Ascending aorta (tissue), 2 donors: ENCODE measurements at places on chromosomes 3 and 15.

DNA sequence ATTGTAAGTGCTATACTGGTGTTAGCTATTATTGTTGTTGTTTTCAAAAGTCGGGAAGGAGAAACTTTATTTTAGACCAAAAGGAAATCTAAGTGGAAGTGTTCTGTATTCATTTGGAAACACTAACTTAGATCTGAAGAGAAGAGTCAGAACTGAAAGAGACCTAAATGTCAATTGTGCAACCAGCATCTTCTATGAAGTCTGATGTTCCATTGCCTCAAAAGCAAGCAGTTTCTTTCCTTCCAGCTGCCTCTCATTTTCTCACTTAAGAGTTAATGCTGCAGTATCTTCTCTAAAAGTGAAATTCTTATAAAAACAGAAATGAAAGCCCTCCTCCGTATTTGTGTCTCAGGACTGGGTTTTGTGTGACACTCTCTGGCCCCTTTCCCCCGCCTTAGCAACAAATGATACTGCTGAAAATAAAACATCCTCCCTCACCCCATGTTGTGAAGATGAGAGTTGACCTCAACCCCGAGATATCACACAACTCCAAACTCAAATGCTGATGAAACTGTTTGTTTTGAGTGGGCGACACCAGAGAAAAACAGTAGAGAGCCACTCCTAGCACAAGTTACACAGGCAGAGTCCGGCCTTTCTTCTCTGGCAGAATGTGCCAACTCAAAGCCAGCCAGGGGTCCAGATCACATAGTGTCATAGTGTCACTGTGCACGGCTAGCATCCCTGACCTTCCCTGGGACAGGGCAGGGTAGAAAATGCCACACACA lies 48.9 kb downstream of the GLDN start:
- H3K27me3 ChIP-seq, result no peaks in the 10 kb centered on the region
- no peak for DNase-seq
- H3K4me3 ChIP-seq, result no peak overlapping the region
- no peaks in the 10 kb centered on the region for H3K4me1 ChIP-seq

DNA sequence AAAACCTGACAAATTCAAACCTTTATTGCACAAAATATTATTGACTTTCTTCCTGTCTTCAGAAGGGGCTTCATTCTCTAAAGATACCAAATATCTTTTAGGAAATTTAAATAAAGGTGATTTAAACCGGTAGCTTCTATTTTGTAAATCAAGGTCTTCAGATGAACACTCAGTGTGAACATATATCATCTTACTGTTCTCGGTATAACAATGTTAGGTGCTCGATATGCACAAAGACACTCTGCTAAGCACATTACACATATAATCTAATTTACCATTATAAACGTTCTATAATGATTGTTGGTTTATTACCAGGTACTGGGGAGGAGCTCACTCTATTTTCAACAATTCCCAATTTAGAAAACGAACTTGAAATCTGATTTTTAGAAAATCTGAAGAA lies 225.4 kb upstream of the AZI2 start:
- peaks cover 4% of the 10 kb centered on the region for H3K4me1 ChIP-seq
- no peak for DNase-seq
- H3K36me3 ChIP-seq, result no peaks in the 10 kb centered on the region
- no peak overlapping the region for H3K4me3 ChIP-seq
- no peaks in the 10 kb centered on the region for H3K27me3 ChIP-seq

DNA sequence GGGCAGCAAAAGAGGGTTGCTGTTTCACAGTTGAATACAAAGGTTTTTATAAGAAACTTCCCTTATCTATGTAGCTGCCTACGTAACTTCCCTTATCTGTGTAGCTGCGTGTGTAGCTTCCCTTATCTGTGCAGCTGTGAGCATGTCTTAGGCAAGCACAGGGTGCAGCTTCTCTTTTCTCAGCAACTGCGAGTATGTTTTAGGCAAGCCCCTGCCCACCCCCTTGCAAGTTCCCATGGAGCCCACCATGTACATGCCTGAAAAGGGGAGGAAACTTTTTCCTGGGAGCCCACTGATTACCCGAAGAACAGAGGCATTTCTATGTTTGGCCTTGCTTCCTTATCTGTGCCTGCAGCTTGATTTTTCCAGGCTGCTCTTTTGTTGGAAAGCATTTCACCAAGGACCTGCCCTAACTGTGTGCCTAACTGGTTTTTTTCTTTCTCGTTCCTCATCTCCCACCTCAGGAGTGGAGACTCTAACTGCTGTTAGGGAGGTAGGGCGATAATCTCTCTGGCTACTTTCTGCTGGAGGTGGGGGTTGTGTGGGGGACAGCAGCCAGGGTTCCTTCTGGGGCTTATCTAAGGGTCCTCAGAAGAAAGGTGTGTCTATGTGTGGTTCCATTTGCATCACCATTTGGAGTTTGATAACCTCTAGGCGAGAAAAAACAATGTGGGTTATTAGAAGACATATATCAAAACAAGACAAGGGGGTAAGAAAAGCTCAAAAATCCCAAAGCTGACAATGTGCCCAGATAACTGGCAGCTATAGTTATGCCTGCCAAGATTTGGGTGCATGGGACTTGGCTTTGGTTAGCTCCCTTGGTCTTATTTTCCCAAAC lies 26.0 kb downstream of the SORD start:
- H3K36me3 ChIP-seq, result no peaks in the 10 kb centered on the region
- peak overlapping the region; percentile 51 for H3K27ac ChIP-seq
- no peaks in the 10 kb centered on the region for H3K4me1 ChIP-seq
- no peak overlapping the region for H3K4me3 ChIP-seq
- DNase-seq, result no peak

GRCh38 chr3:55337641-55338180 lies 149.4 kb downstream of the WNT5A start:
- H3K27ac ChIP-seq, result no peak overlapping the region
- no peaks in the 10 kb centered on the region for H3K4me1 ChIP-seq
- H3K36me3 ChIP-seq, result no peaks in the 10 kb centered on the region
- H3K27me3 ChIP-seq, result no peaks in the 10 kb centered on the region

DNA sequence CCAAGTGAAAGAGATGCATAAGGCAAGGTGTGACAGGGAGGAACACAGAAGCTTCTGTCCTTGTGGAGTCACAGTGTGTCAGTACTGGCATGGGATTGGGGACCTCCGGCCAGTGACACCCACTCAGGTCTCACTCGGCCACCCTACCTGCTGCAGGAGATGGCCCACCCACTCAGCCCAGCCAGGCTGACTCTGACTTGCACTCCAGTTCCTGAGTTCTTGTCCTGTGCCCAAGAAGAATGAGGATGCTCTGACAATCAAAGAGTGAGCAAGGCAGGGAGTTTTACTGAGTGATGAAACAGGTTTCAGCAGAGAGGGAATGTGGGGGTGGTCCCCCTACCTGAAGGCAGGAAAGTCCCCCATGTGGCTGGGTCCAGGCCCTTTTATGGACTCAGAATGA lies 50.9 kb downstream of the PCNP start:
- no peaks in the 10 kb centered on the region for H3K36me3 ChIP-seq
- H3K27ac ChIP-seq, result no peak overlapping the region
- no peak overlapping the region for H3K4me3 ChIP-seq
- no peak for DNase-seq
- H3K4me1 ChIP-seq, result no peaks in the 10 kb centered on the region

DNA sequence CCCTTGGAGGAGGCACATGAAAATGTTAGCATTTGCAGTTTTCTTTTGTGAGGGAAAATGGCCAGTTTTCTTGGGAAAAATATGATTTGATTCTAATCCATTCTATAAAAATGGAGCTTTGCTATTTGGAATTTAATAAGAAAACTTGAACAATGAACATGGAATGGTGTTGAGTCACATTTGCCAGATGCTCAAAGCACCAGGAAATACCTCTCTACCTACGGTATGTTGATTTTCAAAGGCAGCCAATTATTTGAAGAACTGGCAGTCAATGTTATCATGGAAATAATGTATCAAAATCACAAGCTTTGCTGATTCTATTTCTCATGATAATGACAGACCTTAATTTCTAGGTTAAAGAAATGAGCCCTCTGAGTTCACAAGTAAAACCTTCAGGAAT lies 14.9 kb downstream of the NME9 start:
- H3K27me3 ChIP-seq, result no peaks in the 10 kb centered on the region
- no peak for DNase-seq
- no peaks in the 10 kb centered on the region for H3K4me1 ChIP-seq
- H3K27ac ChIP-seq, result no peak overlapping the region
- no peak overlapping the region for H3K4me3 ChIP-seq

- no peaks in the 10 kb centered on the region for H3K4me1 ChIP-seq
- no peak overlapping the region for H3K4me3 ChIP-seq
- H3K36me3 ChIP-seq, result no peaks in the 10 kb centered on the region
- H3K27me3 ChIP-seq, result no peaks in the 10 kb centered on the region
Observed at GRCh38 chr15:22263738-22264137, 183.4 kb downstream of the OR4M2 start.

GRCh38 chr3:149224736-149225594 lies 3.3 kb upstream of the CP start:
- H3K4me1 ChIP-seq, result peaks cover 11% of the 10 kb centered on the region
- H3K27me3 ChIP-seq, result no peaks in the 10 kb centered on the region
- H3K27ac ChIP-seq, result peak overlapping the region; percentile 77
- H3K4me3 ChIP-seq, result peak overlapping the region; percentile 66
- no peak for DNase-seq

DNA sequence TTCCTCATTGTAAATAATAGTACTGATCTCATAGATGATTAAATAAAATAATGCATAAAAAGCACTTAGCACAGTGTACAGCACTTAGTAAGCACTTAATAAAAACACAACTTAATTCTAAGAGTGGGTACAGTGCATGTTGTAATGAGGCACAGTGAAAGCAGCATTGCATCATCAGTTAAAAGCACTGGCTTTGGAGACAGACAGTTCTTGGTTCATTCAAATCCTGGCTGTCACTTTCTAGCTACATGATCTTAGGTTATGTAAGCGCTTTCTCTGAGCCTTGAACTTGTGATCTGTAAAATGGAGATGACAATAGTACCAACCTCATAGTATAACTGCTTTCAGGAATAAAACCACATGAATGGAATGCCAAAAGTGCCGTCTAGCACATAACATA lies 151.5 kb downstream of the DPH6 start:
- DNase-seq, result no peak
- H3K4me1 ChIP-seq, result no peaks in the 10 kb centered on the region
- no peak overlapping the region for H3K27ac ChIP-seq
- no peaks in the 10 kb centered on the region for H3K27me3 ChIP-seq

- H3K4me3 ChIP-seq, result peak overlapping the region; percentile 39
- H3K27ac ChIP-seq, result peak overlapping the region; percentile 83
- H3K27me3 ChIP-seq, result no peaks in the 10 kb centered on the region
- peaks cover 12% of the 10 kb centered on the region for H3K4me1 ChIP-seq
- H3K36me3 ChIP-seq, result no peaks in the 10 kb centered on the region
- no peak for DNase-seq
Observed at GRCh38 chr3:149553781-149554451, 79.4 kb downstream of the TM4SF4 start.

DNA sequence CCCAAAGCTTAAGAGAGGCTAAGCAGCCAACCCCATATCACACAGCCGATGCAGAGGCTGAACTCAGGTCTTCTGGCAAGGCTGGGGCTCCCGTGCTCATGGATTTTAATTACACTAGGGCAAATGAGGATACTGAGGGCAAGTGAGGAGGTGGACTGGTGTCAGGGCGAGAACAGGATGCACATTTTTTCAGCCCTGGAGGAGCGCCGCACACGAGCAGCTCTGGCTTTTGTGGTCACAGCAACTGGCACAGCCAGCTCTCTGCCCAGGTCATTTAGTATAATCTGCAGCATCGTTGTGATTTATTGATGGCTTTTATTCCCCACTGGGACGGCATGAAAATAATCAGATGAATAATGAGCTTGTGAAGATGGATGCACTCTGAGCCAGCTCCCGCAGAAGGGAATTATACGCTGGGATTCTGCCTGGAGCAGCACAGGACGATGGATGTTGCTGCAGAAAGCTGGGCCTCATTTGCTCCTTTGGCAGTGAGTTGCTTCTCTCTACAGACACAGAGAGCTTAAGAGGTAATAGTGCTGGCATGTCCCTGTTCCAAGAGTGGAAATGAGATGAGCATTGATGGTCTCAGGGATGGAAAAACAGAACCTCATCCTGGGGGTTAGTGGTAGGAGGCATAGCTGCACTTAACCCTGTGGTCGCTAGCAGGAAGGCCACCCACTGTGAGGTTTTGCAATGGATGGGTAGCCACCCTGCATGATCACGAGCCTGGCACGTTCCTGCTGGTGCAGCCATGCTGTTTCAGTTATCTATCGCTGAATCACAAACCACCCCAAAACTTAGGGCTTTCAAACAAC lies 135.4 kb downstream of the UACA start:
- H3K27ac ChIP-seq, result no peak overlapping the region
- DNase-seq, result no peak
- H3K4me3 ChIP-seq, result no peak overlapping the region
- no peaks in the 10 kb centered on the region for H3K4me1 ChIP-seq
- H3K27me3 ChIP-seq, result no peaks in the 10 kb centered on the region

GRCh38 chr15:48823706-48824105 lies 12.8 kb upstream of the CEP152 start:
- no peak for DNase-seq
- H3K27ac ChIP-seq, result no peak overlapping the region
- H3K4me3 ChIP-seq, result no peak overlapping the region
- no peaks in the 10 kb centered on the region for H3K36me3 ChIP-seq
- H3K27me3 ChIP-seq, result no peaks in the 10 kb centered on the region

GRCh38 chr3:161175506-161175905 lies 45.6 kb upstream of the NMD3 start:
- peaks cover 3% of the 10 kb centered on the region for H3K4me1 ChIP-seq
- no peak for DNase-seq
- no peaks in the 10 kb centered on the region for H3K36me3 ChIP-seq
- H3K4me3 ChIP-seq, result no peak overlapping the region
- H3K27me3 ChIP-seq, result no peaks in the 10 kb centered on the region

DNA sequence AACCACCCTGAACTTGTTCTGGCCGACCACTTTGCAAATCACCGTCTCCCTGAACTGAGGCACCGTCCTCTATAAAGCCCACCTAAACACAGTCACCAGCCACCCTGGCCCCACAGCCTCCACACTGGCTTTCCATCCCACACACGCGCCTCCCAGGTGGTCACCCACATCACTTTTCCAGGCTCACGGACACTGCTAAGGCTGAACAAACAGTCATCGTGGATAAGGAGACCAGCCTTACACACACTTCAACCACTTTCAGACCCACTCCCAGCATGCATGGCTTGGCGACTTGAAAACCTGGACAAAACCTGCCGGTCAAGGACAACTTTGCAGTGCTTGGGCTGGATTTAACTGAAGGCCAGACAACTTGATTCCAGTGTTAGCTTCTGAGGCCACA lies 8.4 kb downstream of the CHSY1 start:
- H3K36me3 ChIP-seq, result peaks cover 4% of the 10 kb centered on the region
- peak; percentile 43 for DNase-seq
- no peak overlapping the region for H3K4me3 ChIP-seq
- H3K27me3 ChIP-seq, result no peaks in the 10 kb centered on the region
- H3K27ac ChIP-seq, result no peak overlapping the region

DNA sequence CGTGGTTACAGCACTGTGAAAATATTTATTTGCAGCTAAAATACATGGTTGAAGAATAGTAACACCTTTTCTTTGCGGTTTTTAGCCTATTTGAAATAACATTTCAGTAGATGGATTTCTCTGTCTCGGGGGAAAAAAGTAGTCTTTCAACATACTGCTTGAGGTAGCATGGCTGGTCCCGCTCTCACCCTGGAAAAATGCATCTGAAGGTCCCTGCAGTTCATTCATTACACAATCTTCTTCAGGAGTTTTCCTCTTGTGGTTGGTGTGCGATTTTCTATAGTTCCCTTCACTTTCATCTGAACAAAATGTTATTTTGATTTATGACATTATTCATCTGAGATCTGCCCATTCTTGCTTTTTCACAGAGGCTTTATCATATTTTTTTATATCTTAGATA lies 75.9 kb downstream of the STRIT1 start:
- no peaks in the 10 kb centered on the region for H3K4me1 ChIP-seq
- no peaks in the 10 kb centered on the region for H3K27me3 ChIP-seq
- DNase-seq, result no peak
- H3K36me3 ChIP-seq, result no peaks in the 10 kb centered on the region
- H3K4me3 ChIP-seq, result no peak overlapping the region
- no peak overlapping the region for H3K27ac ChIP-seq
